ENCODE measurements at places on chromosomes 4 and X.

DNA sequence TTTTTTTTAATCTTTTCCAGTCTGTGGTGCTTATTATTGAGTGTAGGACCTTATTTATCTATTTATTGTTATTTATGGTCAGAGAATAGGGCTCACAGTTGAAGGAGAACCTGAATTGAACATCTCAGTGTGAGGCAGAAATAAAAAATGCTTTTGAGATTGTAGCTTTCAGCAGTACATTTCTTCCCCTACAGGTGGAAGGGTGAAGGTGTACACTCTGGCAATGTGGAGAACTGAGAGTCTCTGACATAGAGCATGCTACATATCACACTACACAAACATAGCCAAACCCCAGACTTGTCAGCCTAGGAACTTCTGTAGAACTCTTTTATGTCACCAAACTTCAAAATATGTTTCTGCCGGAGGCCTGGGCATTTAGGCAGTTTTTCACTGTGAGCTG lies 140.2 kb downstream of the STIM2 start:
- no peak for ATAC-seq

GRCh38 chr4:78720994-78721677 lies 55.0 kb upstream of the BMP2K start:
- ATAC-seq, result peak; percentile 50

GRCh38 chr4:181597766-181598165 lies 645.4 kb upstream of the TENM3 start:
- ATAC-seq, result no peak

- no peak for ATAC-seq
These were observed 415 bp upstream of the TENM3 start for GRCh38 chr4:182242787-182243186.

- ATAC-seq, result no peak
These were observed 1.4 kb downstream of the ZNF185 start for GRCh38 chrX:152899111-152899873.

DNA sequence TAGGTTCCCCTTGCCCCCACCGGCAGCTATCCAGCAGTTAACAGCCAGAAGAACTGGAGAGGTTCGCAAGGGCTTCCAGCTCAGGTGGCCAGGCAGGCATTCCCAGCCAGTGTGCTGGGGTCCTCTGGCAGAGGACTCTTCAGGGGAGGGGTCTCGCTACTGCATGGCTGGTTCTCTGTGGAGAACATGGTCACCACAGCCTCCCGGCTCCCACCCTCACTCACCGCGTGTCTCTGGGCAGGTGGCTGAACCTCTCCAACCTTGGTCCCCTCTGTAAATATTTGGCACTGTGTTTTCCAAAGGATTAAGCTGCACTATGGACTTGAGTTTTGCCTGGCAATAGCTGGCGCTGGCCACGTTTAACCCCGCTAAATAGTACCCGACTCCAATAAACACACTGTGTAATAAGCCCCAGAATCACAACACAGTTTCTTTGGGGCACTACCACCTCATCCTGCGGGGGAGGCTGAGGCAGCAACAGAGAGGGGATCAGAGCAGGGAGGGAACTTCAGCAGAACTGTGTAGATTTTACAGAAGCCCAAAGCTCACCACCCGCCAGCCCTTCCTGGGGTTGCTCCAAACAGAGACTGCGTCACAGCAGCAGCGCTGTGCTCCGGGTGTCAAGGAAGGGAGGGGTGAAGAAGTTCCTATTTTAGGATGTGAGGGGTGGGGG lies 15.2 kb downstream of the BCOR start:
- peak; percentile 45 for ATAC-seq

DNA sequence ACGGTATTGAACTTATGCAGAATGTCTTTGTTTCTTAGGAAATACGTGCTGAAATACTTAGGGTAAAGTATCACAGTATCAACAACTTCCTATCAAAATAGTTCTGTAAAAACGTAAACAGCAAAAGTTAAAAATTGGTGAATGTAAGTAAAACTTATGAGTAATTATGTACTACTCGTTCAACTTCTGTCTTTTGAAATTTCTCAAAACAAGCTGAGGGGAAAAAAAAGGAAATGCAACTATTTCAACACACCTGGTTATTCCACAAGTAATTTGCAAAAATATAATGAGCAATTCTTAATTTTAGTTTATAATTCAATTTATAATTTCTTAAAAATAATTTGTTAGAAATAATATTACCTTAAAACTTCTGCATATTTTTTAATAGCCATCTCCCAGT lies 8.3 kb downstream of the PPID start:
- ATAC-seq, result no peak

- ATAC-seq, result no peak
These were observed 86.9 kb downstream of the TMEM164 start for GRCh38 chrX:110089656-110090403.
